Naive thymus-derived CD8-positive, alpha-beta T cell (primary cell): ENCODE measurements at places on chromosomes 2 and 18.

DNA sequence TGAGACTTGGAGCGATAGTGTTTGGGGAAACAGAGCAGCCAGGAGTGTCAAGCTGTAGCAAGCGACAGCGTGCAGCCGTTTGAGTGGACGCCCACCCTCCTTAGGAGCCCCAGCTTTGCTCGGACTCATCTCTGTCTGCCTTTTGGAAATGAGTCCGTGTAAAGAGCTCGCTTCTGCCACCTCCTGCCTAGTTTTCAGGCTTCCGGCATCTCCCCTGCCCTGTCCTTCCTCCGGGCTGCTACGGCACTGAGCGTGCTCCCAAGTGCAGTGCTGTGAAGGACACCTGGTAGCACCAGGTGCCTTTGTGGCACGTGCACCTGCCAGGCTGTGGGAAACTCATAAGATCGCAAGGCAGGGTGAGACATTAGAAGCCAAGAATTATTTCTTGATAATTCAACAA lies 117.1 kb downstream of the RNF144A start:
- DNase-seq = no peak

DNA sequence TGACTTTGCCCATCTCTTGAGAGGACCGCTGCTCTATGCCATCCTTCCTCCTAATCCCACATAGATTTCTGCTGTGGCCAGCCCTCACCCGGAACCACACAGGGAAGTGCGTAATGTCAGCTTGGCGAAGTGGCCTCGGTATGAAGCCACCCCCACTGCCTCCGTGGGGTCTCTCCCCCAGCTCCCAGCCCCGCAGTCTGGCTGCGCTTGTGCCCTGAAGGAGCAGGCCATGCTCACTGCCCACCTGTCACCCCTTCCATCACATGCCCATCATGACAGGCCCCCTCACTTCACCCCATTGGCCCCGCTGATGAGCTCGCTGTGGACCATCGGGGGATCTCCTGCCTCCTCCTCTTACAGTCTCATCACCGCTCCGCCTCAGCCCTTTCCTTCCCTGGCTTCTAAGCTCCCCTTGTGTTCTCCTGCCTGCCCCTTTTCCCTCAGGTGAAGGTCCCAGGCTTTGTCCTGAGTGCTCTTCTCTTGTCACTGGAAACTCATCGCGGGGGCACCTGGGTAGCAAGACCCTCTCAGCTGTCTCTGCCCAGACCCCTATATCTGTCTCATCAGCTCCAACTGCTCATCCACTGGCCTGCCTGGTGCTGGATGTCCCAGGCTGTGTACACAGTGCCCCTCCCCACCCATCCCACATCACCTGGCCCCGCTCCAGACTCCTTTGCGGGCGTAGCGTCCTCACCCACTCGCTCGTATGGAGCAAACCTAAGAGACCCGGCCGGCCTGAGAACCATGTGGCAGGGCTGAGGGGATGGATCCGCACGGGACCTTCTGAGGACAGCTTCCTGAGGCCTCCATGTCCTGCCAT lies 81.7 kb downstream of the GLI2 start:
- DNase-seq = no peak

- no peak for DNase-seq
Measured at GRCh38 chr2:12490641-12491040, 226.1 kb upstream of the TRIB2 start.

DNA sequence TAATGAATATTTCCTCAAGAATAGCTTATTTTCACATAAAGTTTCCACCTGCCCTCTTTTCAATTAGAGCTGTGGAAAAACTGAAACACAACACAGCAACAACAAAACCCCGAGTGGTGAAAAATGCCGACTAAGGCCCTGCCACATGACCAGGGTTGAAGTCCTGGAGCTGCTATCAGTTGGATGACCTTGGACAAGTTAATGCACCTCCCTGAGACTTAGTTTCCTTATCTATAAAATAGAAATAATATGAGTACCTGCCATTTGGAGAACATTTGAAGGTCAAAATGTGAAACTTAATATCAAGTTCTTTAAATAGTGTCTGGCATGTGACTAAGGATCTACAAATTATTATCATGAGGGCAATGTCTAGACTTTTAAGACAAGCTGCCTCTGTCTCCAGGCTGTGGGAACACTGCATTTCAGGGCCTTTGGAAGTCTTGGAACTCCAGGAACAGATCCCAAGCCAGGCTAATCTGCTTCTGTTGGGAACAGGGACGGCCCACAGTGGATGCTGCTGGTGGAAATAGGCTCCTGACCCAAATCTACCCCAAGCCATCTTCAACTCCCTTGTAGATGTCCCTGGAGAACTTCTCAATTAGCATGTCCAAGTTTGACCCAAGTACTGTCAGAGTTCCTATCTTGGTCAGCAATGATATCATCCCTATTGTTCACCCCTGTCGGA lies 42.0 kb upstream of the TRIB2 start:
- no peak for DNase-seq

GRCh38 chr18:647304-647703 lies 10.1 kb upstream of the TYMS start:
- DNase-seq = no peak

GRCh38 chr2:85945586-85945985 lies 56.8 kb upstream of the ST3GAL5 start:
- DNase-seq = no peak

DNA sequence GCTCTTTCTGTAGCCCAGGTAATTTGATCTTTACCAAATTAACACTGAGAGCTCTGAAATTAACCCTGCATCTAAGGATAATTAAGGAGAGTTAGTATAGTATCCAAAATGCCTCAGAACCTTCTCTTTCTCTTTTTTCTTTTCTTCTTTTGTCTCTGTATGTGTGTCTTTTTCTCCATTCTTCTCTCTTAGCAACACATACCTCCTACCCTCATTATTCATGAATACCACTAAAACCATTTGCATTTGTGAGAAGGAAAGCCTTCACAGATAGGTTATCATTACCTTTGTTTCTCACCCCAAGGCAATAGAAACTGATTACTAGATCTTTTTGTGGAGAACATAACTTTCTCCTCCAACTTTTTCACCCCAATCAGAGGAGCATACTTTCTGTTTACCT lies 376.5 kb upstream of the NXPH2 start:
- no peak for DNase-seq

GRCh38 chr2:121694398-121695170 lies 42.1 kb downstream of the NIFK start:
- no peak for DNase-seq

GRCh38 chr2:118119158-118119727 lies 31.0 kb downstream of the INSIG2 start:
- DNase-seq = no peak
